Left renal pelvis (tissue), 4 donors: ENCODE measurements at places on chromosomes 2 and 18. TPM values are rescaled to one million over a fixed set of nuclear protein-coding genes. Genes with fewer than 3 reads are reported as not detected.

- no peak for DNase-seq
Measured at GRCh38 chr2:205750797-205751196, 68.5 kb downstream of the NRP2 start.

DNA sequence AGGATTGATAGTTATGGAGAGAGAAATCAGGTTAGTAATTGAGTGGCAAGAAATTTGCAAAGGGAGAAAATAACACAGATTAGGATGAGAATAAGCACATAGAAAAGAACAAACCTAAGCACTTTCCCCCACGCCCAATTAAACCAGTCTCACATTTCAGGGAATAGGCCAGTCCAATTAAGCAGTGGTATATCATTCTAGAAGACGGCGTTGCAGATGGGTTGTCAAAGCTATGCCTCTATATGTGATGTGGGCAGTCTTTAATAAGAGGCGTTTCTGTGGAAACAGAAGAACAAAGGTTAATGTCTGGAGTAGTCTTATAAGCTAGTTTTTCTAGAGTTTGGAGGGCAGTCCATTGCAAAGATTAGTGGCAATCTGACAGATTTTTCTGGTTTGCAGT, 61.6 kb downstream of the B3GNT2 start:
- DNase-seq: no peak

GRCh38 chr2:78701546-78701945, 324.0 kb upstream of the REG3G start:
- no peak for DNase-seq

DNA sequence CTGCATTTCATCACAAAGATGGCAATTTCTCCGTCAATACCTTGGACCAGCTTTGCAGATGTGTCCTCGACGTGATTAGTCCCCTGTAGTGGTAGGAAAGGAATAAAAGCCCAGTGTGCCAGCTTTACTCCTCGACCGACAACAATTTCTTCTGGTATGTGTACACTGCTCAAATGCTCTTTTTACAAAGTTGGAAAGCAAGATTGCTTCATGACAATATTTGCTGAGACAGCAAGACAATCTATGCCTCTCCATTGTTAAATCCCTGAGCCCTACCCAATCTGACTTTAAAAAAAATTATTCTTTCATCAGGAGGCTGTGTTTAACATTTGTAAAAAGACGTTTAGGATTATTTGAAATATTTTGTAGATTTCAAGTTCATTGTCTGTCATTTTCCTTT, 27.6 kb upstream of the ZEB2 start:
- DNase-seq: no peak

- DNase-seq: no peak
Measured at GRCh38 chr2:45962177-45962921, 310.9 kb downstream of the PRKCE start.

- no peak for DNase-seq
Measured at GRCh38 chr18:2360861-2361260, 210.4 kb downstream of the METTL4 start.

Gene SCTR
- polyA plus RNA-seq: 17.6 TPM

- no peak for DNase-seq
Measured at GRCh38 chr2:23586741-23587306, 201.8 kb downstream of the KLHL29 start.

GRCh38 chr2:239852272-239852671, 172.9 kb downstream of the NDUFA10 start:
- DNase-seq: no peak

DNA sequence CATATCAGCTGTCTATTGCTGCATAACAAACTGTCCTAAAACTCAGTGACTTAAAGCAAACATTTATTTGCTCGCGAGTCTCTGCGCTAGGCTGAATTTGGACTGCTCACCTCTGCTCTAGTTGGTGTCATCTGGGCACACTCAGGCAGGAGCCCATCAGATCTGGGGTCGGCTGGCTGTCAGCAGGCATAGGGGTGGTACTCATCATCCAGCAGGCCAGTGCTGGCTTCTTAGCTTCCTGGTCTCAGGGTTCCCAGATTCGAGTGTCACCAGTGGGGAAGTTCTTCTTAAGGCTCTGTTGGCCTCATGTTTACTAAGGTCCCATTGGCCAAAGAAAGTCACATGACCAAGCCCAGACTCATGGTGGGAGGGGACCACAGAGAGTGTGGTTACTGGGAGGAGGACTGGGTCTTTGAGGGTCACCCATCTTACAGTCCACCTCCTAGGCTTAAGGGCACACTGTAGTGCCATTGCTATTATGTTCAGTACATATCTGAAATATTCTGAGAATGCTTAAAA, 71.6 kb upstream of the ATG16L1 start:
- DNase-seq: no peak

Gene GALNT3
- 2.8 TPM for polyA plus RNA-seq

- no peak for DNase-seq
Measured at GRCh38 chr2:55883829-55884228, 39.8 kb downstream of the EFEMP1 start.

Gene SPATA3
- polyA plus RNA-seq: not detected

DNA sequence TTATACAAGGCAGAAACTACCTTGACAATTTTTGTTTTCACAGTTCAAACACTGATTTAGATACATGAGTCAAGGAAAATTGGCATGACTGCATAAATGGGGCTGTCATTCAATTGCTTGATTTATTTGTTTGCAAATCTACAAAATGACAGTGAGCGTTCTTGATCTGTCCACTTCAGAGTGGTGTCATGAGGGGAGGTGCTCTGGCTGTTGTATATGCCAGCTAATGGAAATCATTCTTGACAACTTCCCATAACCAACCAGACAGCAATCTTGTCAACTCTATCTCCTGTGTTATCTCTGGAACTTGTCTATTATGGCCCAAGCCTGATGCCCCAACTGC, 120.6 kb upstream of the UGP2 start:
- no peak for DNase-seq

Gene AQP12A
- polyA plus RNA-seq: not detected

DNA sequence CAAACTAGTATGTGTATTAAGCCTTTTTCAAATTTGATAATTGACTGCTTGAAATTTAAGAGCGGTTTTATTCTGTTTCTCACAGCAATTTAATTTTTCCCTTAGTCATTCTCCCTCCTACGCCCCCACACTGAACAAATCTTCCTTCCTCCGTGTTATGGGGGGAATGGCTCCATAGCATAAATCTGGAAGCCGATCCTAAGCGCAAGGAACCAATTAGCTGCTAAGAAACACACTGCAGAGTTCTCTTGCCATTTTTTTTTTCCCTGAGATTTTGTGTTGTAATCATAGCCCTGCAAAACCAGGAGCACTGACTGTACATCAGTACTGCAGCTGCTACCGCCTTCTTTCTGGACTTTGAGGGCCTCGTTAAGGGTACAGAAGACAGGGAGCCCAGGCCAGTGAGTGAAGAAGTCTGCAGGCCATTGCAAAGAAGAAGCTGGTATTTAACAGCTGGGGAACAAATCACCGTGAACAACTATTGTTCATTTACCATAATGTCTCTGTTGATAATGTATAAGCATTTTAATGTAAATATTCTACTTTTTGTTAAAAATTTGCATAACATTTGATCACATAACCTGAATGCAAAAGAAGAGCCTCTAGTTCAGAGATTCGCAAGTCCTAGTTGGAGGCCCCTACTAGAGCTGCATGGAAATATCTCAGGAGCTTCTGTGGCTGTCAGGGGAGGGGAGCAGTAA, 264.0 kb downstream of the LRATD1 start:
- DNase-seq: no peak

Gene DOCK10
- polyA plus RNA-seq: 9.6 TPM

Gene KCNF1
- polyA plus RNA-seq: 1.1 TPM

Gene TMEFF2
- 14.1 TPM for polyA plus RNA-seq

- no peak for DNase-seq
Measured at GRCh38 chr2:43542285-43542933, 53.4 kb downstream of the THADA start.
